ENCODE measurements at places on chromosomes 6 and 20.

GRCh38 chr20:8995761-8996160, 73.1 kb upstream of the PLCB4 start:
- no peak for DNase-seq

DNA sequence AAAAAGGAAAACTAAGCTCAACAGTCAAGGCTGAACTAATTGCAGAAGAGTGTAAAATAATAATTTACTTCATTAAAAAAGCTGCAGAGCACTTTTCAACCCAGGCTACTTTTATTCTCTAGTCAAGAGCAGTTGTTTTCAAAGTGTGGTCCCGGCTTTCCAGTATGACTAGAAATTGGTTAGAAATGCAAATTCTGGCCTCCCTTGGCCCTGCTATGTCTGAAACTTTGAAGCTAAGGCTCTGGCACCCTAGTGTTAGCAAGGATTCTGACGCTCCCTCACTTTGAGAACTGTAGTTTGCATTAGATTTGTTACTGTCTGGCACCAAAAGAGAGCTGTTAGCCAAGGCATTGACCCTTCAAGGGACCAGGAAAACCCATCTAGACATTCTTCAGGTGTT, 9.5 kb upstream of the NXT1 start:
- no peak for DNase-seq

DNA sequence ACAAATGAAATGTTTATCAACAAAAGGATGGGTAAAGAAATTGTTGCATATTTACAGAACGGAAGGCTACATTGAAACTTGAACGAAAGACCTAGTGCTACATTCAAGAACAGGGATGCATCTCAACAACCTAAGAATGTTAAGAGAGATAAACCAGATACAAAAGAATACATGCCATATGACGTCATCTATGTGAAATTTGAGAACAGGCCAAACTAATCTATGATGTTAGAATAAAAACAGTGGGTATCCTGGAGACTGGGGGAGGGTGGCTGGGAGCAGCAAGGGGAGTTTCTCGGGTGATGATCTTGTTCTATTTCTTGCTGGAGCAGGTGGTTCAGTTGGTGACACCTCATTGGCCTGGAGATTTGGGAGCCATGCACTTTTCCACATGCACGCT, 81.5 kb downstream of the SULF2 start:
- no peak for DNase-seq

- no peak for DNase-seq
Measured at GRCh38 chr6:7725412-7725811, 487 bp upstream of the BMP6 start.

GRCh38 chr6:67640484-67640883, 994.6 kb upstream of the ADGRB3 start:
- no peak for DNase-seq

- no peak for DNase-seq
Measured at GRCh38 chr6:56521976-56522375, 120.7 kb downstream of the DST start.

DNA sequence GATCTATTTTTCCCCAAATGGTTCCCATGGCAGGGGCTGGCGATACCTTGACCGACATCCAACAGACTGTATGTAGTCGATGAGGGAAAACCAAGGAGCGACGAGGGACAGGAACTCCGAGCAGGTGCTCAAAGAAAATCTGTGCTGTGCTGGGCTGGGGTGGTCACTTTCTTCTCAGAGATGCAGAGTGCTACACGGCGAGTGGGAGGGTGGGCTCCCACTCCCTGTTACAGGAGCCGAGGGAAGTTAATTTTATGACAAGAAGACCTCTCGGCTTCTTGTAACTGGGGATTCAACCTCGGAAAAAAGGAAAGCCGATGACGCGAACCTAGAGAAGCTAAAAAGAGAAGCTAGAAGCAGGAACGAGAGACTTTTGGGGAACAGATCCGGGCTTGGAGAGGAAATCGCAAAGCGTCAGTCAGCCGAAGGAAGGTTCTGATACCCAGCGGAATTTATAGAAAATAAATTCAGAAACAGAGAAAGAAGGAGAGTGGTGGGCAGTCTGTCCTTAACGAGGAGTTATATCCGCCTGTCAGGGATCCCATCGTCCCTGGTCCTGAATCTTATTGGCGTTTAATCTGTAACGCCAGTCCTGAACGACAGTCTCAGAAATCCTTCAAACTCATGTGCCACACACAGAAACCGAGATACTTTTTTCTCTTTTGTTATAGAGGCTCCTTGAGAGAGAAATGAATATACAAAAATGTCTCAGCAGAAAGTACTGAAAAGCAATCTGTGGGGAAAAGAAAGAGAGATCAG, 84.6 kb upstream of the ZNF322 start:
- no peak for DNase-seq

- DNase-seq, result no peak
Measured at GRCh38 chr6:56693246-56693607, 50.5 kb upstream of the DST start.

- DNase-seq, result no peak
Measured at GRCh38 chr20:50477239-50477872, 32.8 kb upstream of the PTPN1 start.

DNA sequence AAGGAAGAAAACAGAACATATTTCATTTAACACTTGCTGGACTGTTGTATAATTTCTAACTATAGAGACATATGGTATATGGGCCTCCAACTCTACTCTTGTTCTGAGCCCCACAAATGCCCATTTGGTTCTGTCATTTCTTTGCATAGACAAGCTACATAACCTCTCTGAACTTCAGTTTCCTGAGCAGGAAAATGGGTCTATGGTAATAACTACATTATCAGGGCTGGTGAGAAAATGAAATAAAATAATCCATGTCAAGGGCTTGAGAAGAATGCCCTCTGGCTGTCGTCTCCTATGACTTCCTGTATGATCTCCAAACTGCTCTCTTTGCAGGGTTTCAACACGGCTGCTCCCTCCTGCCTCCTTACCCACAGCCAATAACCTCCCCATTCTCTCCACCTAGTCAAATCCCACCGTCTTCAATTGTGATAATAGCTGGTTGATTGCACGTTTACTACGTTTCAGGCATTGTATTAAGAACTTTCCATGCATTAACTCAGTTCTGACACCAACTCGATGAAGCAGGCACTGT, 12.0 kb downstream of the ZCCHC3 start:
- no peak for DNase-seq

DNA sequence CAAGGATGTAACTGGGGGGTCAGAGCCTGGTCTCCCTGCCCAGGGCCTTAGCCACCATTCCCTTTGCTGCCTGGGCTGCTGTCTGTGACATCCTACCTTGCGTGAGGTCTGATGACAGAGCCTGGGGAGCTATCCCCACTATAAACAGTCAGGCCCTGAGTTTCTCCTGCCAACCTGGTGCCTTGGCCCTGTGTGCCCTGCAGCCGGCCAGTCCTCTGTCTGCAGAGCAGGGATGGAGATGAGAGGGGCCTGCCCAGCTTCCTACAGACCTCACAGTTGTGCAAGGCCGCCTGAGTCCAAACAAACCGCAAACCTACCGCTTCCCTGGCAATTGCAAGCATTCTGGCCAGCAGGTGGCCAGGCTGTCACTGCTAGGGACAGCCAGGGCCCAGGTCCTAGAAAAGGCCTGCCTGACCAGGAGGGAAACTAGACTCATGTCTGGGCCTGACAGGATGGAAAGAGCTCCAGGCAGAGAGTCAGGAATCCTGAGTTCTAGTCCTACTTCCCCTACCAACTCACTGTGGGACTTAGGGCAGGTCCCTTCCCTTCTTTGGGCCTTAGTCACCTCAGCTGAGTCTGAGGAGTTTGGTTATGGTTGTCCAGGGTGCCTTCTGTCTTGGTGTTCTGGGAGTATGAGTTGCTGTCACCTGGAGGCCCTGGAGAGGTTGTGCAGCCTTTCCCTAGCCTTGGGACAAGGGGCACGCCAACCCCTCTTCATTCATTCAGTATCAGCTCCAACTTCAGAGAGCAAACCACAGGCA, 86.2 kb downstream of the VEGFA start:
- no peak for DNase-seq

GRCh38 chr6:21676769-21677168, 83.2 kb downstream of the SOX4 start:
- DNase-seq, result no peak

- DNase-seq, result no peak
Measured at GRCh38 chr6:76790881-76791280, 672.4 kb downstream of the HTR1B start.

DNA sequence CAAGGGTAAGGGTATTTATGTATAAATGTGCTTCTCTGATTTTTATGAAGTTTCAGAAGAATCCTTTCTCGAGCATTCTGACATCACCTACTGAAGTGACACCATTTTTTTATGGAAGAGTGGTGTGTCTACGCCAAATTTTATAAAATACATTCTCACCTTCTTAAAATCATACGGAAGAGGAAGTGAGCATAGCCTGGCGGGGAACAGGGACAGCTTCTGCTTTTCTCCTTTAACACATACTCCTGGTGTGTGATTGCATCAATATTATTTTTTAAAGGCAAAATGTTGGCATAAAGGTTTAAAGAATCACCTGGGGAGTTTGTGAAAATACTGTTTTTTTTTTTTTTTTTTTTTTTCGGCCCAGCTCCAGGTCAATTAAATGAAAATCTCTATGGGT, 733.6 kb upstream of the MAN1A1 start:
- DNase-seq, result no peak

GRCh38 chr6:8074213-8074612, 10.0 kb upstream of the BLOC1S5 start:
- DNase-seq, result no peak

GRCh38 chr6:135162678-135163439, 18.2 kb upstream of the MYB start:
- peak; percentile 42 for DNase-seq

DNA sequence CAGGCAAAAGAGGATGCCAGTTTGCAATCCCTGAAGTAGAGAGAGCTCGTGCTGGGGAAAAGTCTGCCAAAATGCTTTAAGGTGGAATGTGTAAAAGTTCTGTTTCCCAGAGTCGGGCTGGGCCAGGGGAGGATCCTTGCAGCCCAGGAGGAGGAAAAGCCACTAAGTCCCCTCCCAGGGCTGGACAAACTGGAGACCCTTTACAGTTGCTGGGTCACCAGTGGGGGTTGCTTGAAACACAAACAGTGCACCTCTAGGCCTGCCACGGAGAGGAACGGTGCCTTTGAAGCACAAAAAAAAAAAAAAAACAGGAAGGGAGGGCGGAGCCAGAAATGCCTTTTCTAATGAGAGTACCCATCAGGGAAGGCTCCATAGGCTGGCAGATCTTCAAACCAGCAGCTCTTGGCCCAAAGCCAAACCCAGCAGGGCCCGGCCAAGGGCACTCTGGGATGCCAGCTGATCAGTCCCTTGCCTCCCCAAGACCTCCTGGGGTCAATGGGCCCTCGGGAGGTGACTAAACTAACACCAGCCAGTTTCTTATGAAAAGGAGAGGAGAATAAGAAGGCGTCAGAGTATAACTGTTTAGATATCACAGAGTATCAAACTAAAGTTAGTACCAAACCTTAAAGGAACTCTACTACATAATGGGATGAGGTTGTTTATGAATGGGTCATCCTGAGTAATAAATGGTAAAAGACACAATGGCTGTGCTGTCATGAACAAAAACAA, 23.7 kb downstream of the HLA-A start:
- peak; percentile 30 for DNase-seq

- no peak for DNase-seq
Measured at GRCh38 chr6:4756247-4756646, 20.0 kb upstream of the CDYL start.

- DNase-seq, result no peak
Measured at GRCh38 chr6:91213229-91213901, 626.5 kb upstream of the MAP3K7 start.

GRCh38 chr20:46690219-46691106, 1.2 kb upstream of the TP53RK start:
- no peak for DNase-seq

DNA sequence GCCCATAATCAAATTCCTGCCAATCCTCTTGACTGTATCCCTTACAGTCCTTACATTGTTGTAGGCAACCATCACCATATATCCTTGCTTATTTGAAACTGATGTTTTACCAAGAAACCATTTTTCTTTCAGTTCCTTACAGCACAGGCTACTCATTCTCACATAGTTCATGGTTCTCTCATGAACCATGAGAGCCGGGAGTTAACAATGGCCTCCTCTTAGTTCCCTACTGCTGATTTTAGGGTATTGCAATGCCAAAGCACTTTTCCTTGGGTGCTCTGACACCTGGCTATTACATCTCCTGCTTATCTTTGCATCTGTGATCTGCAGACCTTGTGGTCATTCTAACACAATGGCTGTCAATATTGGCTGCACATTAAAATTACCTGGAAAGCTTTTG, 133.4 kb downstream of the MYB start:
- no peak for DNase-seq

GRCh38 chr6:128370072-128370471, 150.3 kb downstream of the PTPRK start:
- DNase-seq, result no peak

- no peak for DNase-seq
Measured at GRCh38 chr6:157107571-157107914, 215.8 kb downstream of the TMEM242 start.

GRCh38 chr6:170003451-170004160, 252.2 kb downstream of the ERMARD start:
- DNase-seq, result no peak

DNA sequence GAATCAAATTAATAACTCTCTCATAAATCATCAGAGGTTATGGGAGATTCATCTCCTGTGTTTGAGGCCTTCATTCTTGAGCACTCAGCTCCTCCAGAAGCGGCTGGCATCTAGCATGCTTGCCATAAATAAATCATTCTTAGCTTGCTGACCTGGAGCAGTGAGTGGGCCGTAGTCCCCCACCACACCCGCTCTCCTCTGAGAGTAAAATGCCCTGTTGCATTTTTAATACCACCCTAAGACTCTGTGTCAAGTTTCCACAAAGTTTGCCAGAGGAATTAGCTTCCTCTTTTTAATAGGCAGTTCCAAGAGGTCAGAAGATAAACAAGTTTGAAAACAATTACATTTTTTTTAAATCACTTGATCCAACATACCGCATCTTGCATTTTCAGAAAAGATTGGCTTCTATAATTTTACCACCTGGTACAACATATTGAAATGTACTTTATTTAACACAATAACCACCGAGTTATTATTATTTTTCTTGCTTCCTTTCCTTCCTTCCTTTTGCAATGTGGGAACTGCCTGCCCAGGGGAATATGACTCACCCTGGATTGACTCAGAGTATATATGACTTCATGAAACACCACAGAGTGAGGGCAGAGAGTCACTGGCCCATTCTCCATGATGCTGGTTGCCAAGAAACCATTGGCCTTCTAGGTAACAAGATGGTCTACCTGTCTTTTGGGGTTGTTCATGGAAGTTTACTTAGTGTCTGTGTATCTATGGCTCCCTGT, 29.4 kb upstream of the CLIC5 start:
- no peak for DNase-seq

DNA sequence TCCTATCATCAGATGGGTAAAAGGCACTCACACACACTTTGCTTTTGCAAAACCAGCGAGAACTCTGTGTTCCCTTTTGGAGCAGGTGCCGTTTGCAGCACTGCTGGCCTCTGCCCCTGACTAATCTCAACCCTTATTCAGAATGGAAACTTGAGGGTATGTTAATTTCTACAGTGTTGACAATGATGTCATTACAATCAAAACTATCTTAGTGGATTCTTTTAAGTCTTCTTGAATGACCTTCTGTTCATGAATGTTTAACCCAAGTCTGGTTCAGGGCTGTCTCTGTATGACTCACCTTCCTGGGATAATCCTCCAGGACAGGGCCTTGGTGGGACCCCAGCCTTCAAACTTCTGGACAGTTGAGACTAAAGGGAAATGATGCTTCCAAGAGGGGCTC, 197.9 kb downstream of the CDH4 start:
- DNase-seq, result no peak
